Activated CD4-positive, alpha-beta T cell treated with anti-CD3 and anti-CD28 coated beads, Interleukin-2, amount 50 U/mL, for 24 hours (primary cell): ENCODE measurements at places on chromosomes 3 and 15.
A peak's percentile ranks its signal among the peaks of the same experiment; 100 is the strongest.

GRCh38 chr3:61612211-61613194 lies 51.1 kb downstream of the PTPRG start:
- DNase-seq: no peak

DNA sequence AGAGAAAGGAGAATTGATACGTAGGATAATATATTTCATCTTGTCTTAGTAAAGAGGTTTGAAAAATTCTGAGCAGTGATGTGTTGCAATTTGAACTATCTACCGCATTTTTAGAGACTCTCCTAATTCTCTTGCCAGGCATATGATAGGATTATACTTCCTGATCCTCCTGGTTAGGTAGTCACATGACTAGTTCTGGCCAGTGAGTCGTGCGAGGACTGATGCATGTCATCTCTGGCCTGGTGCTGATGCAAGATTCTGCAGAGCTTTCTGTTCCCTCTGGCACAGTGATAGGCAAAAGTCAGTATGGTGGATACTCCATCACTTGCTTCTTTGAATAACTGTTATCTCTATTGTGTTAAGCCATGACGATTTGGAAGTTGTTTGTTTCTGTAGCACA lies 277.6 kb upstream of the NAALADL2 start:
- no peak for DNase-seq

DNA sequence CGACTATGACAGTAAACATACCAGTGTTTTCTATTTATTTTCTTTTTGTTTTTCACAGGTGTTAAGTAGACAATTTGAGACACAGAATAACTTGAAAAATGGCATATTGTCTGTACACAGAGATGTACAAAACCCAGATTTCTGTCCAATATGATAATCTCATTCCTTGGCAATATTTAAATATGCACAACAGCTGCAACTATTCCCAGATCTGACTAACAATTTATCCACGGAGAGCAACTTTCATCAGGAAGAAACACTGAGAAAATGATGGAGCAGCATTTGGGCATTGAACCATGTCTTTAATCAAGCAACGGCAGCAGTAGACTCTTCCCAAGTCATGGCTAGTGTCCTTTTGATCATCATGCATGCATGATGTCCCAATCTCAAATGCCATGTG lies 452.6 kb downstream of the ZPLD1 start:
- no peak for DNase-seq

DNA sequence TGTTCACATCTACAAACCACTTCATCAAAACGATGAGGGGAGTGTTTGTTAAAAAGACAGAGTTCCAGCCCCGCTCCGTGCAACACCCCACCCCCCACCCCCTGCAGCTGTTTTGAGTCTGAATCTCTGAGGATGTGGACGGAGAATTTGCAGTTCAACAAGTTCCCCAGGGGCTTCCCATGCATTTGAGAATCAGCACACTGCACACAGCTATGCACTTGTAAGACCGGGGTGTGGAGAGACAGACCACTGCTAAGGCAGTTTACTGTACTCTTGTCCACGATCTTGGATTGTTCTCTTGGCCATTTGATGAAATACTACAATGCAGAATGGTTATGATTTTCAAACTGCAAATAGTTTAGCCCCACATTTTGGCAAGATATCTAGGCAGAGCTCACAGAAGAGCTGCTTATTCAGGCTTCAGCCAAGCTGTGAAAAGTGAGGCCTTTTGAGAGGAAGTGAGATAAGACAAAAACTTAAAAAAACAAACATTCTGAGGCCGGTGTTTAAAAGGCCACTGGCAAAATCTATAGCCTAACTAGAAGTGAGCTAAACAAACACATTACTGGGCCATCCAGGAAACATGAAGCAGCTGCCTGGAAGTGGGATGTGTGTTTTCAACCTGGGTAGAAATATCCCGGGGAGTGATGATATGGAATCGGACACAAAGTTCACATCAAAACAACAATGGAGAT lies 308.2 kb upstream of the ADAMTS9 start:
- DNase-seq: no peak

GRCh38 chr3:172238188-172238587 lies 198.8 kb downstream of the FNDC3B start:
- no peak for DNase-seq

DNA sequence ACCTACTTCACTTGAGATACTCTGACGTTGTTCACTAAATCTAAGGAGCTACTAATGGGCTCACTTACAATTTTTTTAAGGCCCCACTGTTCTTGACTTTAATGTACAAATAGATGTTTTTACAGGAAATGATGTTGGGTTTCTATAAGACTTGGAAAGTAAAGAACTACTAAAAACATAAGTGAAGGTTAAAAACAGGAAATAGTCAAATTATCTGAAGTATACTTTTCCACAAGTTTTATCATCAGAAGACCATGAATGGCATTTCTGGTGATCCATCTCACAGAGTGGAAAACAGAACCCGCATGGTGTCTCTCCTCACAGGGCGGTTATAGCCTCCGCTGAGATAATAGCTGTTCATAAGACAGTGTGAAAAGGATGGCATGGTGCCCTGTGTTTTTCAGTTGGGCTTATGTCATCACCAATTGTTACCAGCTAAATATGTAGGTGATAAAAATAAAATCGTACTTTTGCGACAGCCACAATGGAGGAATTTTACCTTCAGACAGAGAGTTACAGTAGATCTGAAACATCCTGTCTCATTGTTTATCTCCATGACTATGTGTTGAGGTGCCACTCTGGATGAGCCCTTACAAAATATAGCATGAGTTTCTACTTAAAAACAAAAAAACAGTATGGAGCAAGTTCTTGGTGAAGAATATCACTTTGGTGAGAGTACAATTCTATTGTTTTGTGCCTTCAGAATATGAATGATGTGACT lies 462.4 kb downstream of the RAP2B start:
- DNase-seq: peak; percentile 38

GRCh38 chr3:127369356-127369935 lies 81.6 kb upstream of the PRR20G start:
- DNase-seq: no peak

GRCh38 chr15:90362936-90363212 lies 10.8 kb downstream of the ZNF774 start:
- no peak for DNase-seq

GRCh38 chr3:123036352-123037014 lies 8.9 kb upstream of the SEMA5B start:
- DNase-seq: no peak
